ENCODE measurements at places on chromosomes 6 and 20.

GRCh38 chr6:13635948-13636658 lies 21.0 kb downstream of the NOL7 start:
- DNase-seq: no peak

DNA sequence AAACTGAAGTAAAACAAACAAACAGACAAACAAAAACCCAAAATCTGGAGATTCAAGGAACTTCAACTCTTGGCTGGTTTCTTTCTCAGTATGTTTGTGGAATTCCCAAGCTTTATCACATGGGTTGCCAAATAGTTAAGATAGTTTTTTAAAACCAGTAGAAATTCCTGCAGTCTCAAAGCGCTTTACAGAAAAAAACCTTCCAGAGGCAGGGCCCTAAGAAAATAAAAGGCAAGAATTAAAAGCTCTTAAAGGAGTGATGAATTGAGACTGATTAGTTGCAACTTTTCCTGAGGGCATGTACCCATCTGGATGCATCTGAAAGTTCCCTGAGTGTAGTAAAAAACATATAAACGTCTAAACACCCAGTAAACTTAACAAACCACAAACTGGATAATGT lies 25.9 kb upstream of the PTCHD4 start:
- DNase-seq: no peak

GRCh38 chr20:42747765-42748411 lies 441.8 kb downstream of the PTPRT start:
- DNase-seq: no peak

GRCh38 chr6:30184417-30185031 lies 21.2 kb downstream of the TRIM15 start:
- DNase-seq: no peak

DNA sequence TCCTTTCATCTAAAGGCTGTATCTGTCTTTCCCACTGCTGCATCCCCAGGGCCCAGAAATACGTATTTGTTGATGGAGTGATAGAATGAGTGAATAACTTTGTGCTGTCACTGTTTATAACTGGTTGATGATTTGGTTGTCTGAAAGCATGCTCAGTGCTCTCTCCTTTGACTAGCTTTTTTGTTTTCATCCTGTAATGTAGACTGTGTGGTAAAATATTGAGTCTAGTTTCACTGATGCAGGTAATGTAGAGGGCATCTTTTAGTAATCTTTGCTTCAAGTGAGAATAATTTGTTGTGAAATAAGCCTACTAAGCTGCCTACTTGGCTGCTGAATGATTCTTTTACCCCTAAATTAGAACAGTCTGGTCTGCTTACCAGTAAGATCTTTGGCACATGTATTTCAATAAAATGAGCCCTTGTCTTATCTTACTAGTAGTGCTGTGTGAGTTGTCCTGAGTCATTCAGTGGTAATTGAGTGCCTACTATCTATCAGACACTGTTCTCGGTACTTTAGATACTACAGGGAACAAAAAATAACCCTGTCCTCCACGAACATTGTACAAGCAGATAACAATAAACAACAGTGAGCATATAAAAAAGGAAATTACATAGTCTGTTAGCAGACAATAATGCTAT lies 39.9 kb downstream of the MAPK14 start:
- DNase-seq: no peak

GRCh38 chr6:66896415-66896814 lies 1189.4 kb upstream of the EYS start:
- no peak for DNase-seq

DNA sequence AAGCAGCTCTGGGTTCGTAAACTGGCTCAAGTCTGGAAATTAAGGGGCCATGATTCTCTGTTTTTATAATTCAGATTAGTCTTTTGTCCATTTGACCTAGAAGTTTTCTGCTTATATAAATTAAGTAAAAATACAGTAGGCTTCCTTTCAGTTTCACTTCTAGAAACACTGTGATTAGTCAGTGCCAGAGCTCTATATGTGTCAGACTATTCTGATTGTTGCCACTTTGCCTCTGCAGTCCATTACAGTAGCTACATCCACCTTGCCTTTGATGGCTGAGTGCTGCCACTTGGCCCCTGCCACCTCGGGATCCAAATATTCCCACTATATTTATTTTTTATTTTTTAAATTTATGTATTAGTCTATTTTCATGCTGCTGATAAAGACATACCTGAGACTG lies 7.9 kb downstream of the ZC2HC1B start:
- no peak for DNase-seq
